Pancreas (tissue), 10 donors: ENCODE measurements at places on chromosomes 2 and 18.

- DNase-seq: no peak
Observed at GRCh38 chr2:23673830-23674679, 252.9 kb downstream of the ATAD2B start.

GRCh38 chr2:227363756-227364155 is 15.3 kb downstream of the TM4SF20 start:
- no peak for DNase-seq

GRCh38 chr2:121002597-121002996 is 266.9 kb downstream of the GLI2 start:
- no peak for DNase-seq

- DNase-seq: no peak
Observed at GRCh38 chr18:55088000-55088401, 128.7 kb upstream of the CCDC68 start.

- no peak for DNase-seq
Observed at GRCh38 chr2:10136101-10136934, 13.8 kb downstream of the RRM2 start.

GRCh38 chr2:143171817-143172216 is 42.6 kb downstream of the ARHGAP15 start:
- DNase-seq: no peak

DNA sequence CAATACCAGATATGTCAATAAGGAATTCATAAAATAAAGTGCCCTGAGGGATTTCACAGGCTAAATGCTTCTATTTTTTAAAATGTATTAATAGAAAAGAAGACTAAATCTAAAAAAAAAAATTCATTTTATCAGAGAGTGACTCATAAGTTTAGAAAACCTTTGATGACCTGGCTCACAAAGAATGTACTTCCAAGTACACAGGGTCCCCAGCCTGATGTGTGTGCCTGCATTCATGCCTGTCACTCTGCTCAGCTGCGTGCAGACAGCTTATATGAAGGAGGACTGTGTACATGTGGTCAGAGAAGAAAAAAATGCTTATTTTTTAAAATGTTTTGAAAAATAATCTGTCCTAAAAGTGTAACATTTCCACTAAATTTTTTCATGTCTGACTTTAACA is 3.0 kb upstream of the CPS1 start:
- peak; percentile 28 for DNase-seq
